ENCODE measurements at places on chromosomes 4 and X.

GRCh38 chrX:17689971-17690409, 47.3 kb upstream of the SCML1 start:
- peak; percentile 43 for DNase-seq

DNA sequence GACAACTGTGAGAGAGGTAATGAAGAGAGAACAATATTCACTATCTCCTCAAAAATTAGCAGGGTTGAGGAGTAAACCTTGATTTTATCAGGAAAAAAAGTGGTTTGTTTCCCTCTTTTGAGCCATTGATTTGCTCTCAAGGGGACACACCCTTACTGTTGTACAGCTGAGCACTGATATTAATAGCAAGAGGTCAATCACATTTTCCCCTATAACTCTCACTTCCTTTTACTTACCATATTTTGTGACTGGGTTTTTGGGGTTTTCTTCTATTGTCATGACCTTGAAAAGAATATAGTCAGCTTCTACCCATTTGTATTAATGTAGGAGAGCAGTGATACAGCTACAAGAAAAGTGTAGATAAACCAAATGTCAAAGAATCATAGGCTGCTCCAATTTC, 70.2 kb upstream of the LONRF3 start:
- DNase-seq, result no peak

DNA sequence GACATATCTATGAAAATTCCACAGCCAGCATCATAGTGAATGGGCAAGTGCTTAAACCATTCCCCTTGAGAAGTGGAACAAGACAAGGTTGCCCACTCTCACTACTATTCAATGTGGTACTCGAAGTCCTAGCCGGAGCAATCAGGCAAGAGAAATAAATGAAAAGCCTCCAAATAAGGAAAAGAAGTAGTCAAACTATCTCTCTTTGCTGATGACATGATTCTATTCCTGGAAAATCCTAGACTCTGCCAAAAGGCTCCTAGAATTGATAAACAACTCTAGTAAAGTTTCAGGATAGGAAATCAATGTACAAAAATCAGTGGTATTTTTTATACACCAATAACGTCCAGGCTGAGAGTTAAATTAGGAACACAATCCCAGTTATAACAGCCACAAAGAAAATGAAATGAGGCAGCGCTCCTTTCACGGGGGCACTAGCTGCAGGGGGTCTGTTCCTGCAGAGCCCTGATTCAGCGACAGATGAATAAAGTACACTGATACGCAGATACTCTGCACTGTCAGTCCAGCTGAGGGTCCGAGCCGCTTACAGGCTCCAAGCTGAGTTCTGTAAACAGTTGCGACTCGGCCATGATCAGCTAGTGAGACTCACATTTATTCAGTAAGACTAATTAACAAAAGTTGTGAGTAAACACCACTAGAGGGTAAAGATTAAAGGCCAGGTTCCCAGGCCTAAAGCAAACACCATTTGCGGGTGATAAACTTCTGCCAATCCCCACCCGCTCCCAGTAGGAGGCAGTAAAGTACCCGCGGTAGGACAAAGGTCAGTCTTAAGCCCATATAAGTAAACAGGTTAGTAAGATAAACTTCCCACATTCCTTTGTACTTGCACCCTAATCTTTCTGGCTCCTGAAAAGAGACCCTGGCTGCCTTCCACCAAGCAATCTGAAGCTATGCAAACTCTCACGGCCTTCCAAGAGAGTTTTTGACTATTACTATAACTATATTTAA, 290.6 kb upstream of the GRID2 start:
- DNase-seq, result no peak

DNA sequence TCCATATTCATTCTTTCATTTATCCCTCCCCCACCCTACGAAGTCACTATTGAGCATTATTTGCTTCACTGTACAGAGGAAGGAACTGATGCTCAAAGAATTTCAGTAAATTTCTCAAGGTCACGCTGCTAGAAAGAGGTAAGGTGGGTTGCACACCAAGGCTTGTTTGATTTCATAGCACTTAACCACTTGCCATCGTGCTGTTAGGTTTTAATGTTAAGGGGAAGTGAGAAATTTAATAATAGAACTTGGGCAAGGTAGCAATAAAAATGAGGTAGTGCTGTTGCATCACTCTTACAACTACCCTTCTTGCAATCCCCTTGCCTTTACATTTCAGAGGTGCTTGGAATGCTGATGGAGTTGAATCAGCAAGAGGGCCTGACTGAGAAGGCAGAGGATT, 343.1 kb downstream of the MID1IP1 start:
- DNase-seq, result no peak

DNA sequence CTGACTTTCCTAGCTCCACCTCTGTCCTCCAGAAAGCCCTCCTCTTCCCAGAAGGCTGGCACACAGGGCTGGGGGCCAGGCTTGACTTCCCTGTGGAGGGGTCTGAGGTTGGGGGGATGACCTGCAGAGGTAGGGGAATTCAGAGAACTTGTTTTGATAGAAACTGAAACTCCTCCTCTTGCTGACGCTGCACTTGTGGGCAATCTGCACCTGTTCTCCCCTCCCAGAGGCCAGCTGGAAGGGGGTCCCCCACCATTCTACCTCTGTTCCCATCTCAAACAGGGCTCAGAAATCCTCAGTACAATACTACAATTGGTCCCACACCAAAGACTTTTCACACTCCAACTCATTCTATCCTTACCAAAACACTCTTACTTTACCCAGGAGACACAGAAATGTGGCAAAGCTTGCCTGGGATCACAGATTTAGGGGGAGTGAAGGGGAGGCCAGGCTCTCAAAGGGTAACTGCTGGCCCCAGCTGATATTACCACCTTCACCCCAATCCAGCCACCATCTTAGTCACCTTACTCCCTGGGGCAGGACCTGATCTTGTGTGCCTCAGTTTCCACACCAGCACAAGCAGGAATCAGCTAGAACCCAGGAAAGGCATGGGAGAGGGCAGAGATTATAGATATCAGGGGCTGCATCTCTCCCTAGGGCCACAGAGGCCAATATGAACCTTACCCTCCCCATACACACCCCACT, 18.5 kb downstream of the OTUD5 start:
- no peak for DNase-seq

DNA sequence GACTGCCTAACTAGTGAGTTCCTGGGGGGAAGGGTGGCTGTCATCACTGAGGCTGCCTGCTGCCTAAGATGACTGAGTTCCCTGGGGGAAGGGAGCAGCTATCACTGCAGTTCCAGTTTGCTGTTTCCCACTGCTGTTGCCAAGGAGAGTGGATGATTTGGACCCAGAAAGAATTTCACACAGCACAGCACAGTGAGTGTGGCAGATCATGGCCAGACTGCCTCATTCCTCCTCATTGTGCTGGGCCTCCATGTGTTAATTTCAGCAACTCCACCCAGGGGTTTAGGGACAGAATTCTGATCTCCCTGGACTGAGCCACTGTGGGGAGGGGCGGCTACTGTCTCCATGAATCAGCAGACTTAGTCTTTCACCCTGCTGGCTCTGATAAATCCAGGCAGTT, 125.0 kb downstream of the TEX13C start:
- DNase-seq, result no peak

- no peak for DNase-seq
Measured at GRCh38 chr4:145260091-145260490, 79.7 kb upstream of the OTUD4 start.

GRCh38 chr4:137090951-137091350, 441.3 kb downstream of the PCDH18 start:
- DNase-seq, result no peak

- no peak for DNase-seq
Measured at GRCh38 chrX:107448625-107448997, 841 bp upstream of the FRMPD3 start.

GRCh38 chrX:101550751-101551379, 518 bp downstream of the ARMCX1 start:
- DNase-seq, result peak; percentile 58

- DNase-seq, result no peak
Measured at GRCh38 chr4:29079260-29079659, 1640.9 kb upstream of the PCDH7 start.

DNA sequence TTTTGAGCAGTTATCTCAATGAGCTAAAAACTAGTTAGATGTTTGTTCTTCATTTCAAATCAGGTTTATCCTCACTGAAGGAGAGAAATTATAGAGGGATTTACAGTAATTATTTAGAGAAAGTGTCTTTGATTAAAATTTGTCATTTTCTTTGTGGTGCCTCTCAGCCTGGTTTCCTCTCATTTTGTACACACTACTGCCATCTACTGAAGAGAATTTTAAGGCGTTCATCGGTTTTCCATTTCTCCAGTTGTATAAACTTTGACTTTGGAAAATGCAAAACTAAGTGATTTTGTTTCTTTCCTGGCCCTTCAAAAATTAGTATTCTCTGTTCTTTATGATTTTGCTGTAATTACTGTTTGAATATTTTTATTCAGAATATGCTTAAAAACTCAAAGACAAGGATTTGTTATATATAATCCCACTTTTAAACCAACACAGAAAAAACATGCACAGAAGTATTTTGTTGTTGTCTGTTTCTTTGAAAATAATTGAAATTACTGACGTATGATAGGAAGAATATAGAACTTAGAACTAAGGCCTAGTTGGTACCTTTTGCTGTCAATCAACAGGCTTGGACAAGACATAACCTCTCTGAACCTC, 34.4 kb upstream of the ANXA3 start:
- no peak for DNase-seq

- DNase-seq, result no peak
Measured at GRCh38 chrX:85107407-85107806, 103.7 kb downstream of the APOOL start.

GRCh38 chr4:17168571-17168970, 270.1 kb upstream of the LDB2 start:
- DNase-seq, result no peak

GRCh38 chr4:169756971-169757574, 671 bp downstream of the HPF1 start:
- DNase-seq, result no peak

GRCh38 chr4:114549638-114550037, 49.0 kb upstream of the UGT8 start:
- no peak for DNase-seq

DNA sequence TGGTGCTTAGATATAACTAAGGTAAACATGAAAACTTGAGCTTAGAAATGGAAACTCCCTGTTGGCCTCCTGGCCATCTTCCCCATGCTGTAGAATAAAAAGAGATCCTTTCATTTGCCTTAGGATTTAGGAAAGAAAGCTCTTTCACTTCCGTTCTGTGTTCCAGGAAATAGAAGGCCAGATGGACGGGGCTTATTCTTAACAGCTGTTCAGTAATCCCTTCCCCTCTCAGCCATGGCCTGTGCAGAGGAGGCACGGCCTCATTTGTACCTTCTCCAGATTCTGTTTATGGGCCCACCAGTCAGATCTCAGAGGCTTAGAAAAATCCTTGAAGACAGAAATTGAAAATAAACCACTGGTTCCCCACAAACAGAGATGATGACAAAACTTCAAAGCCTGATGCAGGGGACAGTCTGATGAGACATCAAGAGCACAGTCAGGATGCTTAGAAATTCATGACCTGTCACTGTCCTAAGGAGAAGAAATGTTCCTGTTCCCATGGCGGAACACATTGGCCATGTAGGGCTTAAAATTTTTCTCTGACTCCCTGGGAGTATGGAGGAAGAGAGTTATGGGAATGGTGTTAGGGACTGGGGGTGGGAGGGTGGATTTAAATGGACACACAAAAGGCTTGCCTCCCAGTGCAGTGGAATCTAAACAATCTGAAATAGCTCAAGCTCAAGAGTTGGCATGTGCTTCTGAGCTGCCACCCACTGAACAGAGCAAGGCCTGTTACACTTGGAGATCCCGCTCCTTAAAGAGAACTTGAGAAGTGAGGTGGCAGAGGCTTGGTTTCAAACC, 188.8 kb downstream of the SOWAHB start:
- DNase-seq, result no peak

DNA sequence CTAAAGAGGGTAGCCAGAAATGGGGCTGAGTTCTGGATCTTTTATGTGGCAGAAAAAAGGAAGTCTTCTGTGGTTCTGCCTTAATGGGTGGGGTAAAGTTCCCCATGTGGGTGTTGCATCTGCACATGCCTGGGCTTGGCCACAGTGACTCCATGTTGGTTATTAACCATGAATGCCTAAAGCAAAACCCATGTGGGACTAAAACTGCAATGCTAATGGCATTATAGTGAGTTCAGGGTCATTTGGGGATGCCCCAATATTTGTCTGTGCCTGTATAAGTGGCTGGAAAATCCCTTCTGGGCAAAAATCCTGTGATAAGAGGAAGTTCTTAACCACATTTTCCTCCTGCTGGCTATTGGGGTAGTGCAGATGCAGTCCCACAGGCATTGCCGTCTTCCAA, 857.4 kb downstream of the FAT4 start:
- no peak for DNase-seq

- DNase-seq, result no peak
Measured at GRCh38 chr4:121122661-121123060, 41.5 kb downstream of the TNIP3 start.

GRCh38 chr4:111991797-111992196, 153.5 kb upstream of the FAM241A start:
- no peak for DNase-seq

GRCh38 chr4:139599594-139600374, 43.8 kb upstream of the SETD7 start:
- no peak for DNase-seq

DNA sequence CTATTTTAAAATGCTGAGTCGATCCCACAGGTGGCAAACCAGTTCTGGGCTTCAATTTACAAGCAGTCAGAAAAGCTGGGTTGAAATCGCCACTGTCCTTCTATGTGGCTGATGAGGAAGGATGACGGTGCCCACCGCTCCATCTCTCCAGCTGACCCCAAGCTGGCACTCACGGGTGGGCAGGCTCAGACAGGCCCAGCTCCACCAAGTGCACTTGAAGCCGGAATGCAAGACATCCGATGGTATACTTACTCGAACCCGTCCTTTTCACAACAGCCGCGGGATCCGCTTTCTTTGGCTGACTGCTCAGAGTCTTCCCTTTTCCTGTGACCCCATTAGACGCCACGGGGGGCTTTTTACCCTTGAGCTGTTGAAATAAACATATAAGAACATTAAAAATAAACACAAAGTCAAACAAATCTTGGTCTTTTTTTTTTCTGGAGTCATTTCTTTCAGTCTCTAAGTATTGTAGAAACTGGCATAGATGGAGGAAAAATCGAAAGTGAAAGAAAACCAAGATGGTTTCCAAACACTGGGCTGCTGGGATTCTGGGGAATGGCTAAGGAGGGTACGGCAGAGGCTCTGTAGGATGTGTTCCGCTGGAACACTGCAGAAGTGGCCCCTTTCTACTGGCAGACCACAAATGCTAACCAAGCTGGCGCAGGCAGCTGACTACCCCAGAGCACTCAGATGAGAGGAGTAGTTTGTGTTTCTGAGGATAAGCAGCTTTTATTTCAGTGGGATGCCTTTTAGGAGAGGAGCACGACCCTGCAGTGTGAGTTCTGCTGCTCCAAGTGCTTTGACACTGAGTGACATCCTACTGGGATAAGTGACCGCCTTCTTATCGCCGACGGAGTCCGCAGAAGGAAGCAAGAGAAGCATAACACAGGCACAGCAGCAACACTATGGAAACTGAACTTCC, 160.9 kb downstream of the AFAP1 start:
- no peak for DNase-seq

GRCh38 chrX:14641681-14642655, 112.6 kb downstream of the GLRA2 start:
- no peak for DNase-seq

GRCh38 chrX:54423161-54423888, 16.9 kb upstream of the TSR2 start:
- no peak for DNase-seq

Measured in right lung (tissue), 10 donors.